ENCODE measurements at places on chromosomes 13 and 19.

- no peak for DNase-seq
These were observed 15.1 kb downstream of the PLPP2 start for GRCh38 chr19:275958-276646.

DNA sequence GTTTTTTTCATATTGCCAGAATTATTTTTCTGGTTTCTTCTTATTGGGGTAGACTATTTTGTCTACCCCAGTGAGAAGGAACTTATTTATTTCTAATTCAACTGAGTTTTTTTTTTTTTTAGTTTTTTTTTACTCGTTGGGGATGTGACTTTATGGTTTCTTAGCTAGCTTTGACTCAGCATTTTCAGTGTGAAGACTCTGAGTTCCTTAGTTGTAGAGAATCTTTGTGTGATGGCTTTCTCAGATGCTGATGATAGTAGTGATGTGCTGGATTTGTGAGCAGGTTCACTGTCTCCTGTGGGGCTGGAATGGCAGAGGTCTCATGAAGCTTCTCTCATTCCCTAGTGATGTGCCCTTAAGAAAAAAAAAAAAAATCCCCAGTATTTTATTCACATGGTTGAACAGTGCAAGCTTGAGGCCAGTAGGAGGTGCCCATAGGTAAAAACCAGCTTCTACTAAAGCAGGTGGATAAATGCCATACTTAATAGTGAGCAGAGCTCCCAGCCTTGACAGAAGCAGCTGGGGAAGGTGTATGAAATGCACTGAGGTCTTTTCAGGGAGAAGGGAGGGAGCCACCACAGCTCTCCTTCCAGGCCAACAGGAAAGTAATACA lies 106.2 kb upstream of the KLF5 start:
- no peak for DNase-seq

- DNase-seq = no peak
These were observed 34.6 kb upstream of the CD177 start for GRCh38 chr19:43318796-43319314.

- DNase-seq = no peak
These were observed 4.8 kb downstream of the ISYNA1 start for GRCh38 chr19:18433015-18433691.

GRCh38 chr19:57389194-57389729 lies 392 bp upstream of the ZNF548 start:
- DNase-seq = no peak

DNA sequence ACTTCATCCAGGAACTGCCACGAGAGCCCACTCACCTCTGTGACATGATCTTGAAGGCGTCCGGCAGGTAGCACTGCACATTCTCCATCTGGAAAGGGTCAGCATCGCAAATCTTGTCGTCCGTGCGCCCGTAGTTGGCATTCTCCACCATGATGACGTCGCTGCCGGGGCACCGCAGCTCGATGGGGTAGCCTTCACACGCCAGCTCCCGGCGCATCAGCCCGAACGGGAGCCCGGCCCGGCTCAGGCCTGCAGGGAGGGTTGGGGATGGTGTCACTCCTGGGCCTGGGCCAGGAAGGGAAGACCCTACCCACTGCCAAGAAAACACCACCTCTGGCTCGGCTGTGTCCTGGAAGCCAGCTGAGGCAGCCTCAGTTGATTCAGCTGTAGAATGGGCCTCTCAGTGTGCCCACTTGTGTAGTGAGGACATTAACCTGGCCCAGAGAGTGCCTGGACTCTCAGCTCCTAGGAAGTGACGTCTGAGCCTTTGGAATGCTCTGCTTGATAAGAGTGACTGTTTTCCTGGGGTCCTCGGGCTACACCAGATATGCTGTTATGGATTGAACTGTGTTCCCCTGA lies 28.4 kb downstream of the ADGRL1 start:
- DNase-seq = no peak

DNA sequence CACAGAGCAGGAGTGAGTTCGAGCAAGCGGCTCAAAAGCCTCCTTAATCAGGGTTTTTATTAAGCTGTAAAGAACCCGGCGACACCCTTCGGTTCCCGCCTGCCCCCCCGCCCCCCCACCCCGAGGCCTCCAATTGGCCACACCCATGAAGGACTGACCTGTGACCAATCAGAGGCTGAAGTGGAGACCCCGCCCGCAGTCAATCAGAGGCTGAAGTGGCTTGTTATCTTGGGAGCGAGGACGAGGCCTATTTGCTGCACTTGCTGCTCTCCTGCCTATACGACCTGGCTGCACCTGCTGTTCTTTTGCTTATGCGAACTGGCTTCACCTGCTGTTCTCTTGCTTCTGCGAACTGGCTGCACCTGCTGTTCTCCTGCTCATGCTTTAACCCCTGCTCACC lies 844.9 kb downstream of the OLFM4 start:
- DNase-seq = no peak

DNA sequence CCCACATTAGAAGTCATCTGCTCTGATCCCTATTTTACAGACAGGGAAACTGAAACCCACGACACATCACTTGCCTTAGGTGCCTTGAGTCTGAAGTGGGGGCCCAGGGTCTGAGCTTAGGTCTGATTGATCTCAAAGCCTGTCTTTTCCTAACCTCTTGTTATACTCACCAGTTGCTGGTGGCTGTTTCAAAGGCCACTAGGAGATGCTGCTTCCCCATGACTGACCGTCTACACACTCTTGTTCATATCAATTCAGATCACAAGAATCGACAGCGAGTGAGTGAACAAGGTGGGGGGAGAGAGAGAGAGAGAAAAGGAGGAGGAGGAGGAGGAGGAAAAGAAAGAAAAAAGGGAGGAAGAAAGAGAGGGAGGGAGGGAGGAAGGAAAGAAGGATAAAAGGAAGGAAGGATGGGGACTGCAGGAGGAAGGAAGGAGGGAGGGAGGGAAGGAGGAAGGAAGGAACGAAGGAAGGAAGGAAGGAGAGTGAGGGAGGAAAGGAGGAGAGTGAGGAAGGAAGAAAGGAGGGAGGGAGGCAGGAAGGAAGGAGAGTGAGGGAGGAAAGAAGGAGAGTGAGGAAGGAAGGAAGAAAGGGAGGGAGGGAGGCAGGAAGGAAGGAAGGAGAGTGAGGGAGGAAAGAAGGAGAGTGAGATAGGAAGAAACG lies 3.3 kb downstream of the OR10H1 start:
- DNase-seq = no peak

DNA sequence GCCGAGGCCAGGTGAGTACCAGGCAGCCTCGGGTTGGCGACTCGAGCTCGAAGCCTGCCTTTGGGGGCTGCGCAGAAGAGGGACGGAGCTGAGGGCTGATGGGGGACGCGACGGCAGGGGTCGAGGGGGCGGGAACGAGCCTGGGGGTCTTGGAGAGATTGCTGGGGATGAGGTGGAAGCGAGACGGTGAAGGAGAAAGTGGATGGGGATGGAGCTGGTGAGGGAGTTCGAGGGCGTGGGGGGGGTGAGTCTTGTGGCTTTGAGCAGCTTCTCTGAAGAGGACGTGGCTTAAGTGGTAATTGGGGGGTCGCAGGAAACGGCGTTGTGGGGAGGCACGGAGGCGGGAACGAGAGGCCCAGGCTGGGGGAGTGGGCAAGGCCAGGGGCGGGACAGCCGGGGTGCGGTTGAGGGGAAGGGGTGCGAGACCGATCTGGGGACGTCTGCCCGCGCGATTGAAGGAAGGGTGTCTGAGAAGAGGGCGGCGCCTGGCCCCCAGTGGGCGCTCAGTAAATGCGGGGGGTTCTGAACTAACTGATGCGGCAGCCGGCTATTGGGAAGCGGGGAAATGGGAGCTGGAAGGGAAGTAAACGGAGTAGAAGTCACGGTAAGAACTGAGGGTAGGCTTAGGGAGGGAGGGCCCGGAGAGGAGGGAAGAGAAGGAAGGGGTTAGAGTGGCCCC lies 426 bp downstream of the MYO9B start:
- DNase-seq = no peak

DNA sequence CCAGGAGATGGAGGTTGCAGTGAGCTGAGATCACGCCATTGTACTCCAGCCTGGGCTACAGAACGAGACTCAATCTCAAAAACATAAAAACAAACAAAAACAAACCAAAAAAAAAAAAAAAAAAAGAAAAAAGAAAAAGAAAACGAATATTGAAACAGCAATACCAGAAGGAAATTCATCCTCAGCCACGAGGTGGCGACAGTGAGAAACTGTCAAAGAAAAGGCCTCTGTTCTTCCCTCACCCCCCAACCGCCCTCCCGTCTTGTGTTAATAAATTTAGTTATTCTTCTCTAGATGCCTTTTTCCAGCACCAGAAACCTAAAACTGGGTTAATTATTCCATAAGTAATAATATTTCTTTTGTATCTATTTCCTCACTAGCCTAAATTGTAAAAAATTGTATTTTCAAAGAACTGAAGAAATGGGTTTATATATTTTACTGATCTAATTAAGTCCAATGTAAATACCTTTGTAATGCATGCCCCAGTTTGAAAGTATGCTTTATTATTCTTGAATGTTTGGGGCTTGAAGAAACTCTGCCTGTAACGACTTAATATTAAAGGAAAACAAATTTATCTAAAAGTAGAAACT lies 38.6 kb downstream of the LIG4 start:
- no peak for DNase-seq

DNA sequence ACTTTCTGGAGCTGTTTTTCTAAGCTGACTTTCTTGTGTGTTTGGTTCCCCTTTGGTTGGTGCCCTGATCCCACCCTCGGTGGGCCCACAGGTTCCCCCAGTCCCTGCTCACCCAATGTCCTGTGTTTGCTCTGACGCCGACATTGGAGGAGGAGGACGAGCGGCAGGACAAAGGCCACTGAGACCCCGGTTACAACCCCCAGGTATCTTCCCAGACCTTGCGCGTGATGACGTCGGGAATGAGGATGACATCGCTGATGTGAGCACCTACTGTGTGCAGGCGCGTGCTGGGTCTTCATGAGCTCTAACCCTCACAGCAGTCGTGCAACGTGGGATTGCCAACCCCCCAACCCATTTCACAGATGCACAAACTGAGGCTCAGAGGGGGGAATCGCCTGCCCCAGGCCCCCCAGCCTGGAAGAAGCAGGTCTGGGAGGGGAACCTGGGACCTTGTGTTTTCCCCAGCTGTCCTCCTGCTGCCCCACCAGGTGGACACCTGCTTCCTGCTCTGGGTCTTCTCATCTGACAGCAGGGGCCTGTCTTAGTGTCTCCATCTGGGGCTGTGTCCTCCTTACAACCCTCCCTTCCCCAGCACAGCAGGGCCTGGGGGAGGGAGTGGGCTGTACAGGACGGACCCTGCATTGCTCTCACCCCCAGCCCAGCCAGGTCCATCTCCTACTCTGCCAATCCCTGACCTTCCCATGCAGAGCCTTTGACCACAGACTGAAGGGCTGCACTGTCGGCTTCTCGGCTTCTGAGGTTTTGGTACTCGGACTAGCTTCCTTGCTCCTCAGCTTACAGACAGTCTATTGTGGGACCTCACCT lies 4.7 kb upstream of the LILRA6 start:
- DNase-seq = no peak

- no peak for DNase-seq
These were observed 52.6 kb downstream of the RASA3 start for GRCh38 chr13:114079601-114080536.

Data from HFF-Myc (cell line).